ENCODE measurements at places on chromosomes 5 and 9. TPM values are rescaled to one million over a fixed set of nuclear protein-coding genes. Genes with fewer than 3 reads are reported as not detected.
A peak's percentile ranks its signal among the peaks of the same experiment; 100 is the strongest.

GRCh38 chr5:55416306-55416705 is 108.5 kb downstream of the MTREX start:
- no peak overlapping the region for H3K4me3 ChIP-seq
- no peak for DNase-seq
- H3K4me1 ChIP-seq = peaks cover 34% of the 10 kb centered on the region
- H3K27ac ChIP-seq = no peak overlapping the region
- H3K36me3 ChIP-seq = no peaks in the 10 kb centered on the region

DNA sequence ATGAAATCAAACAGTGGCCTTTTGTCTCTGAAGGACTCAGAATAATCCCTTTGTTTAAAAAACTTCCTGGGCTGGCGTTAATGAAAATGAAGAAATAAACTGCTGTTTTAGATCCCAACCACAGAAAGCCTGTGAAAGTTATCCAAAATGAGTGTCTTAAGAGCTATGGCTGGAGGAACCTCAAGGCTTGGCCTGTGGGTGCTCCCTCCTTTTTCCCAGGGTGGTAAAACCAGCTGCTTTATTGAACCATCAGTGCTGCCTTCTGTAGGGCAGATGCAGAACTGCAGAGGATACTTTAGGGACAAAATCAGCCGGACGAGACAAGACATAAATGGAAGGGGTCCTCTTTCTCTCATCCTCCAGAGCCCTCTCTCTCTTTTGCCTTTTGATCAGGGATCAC is 100.9 kb downstream of the SMARCA2 start:
- H3K4me3 ChIP-seq = no peak overlapping the region
- peaks cover 41% of the 10 kb centered on the region for H3K36me3 ChIP-seq
- no peaks in the 10 kb centered on the region for H3K4me1 ChIP-seq
- no peak overlapping the region for H3K27ac ChIP-seq
- DNase-seq = no peak

GRCh38 chr5:73955271-73955846 is 329.4 kb downstream of the ARHGEF28 start:
- DNase-seq = no peak
- no peaks in the 10 kb centered on the region for H3K4me1 ChIP-seq
- no peaks in the 10 kb centered on the region for H3K36me3 ChIP-seq
- H3K4me3 ChIP-seq = no peak overlapping the region
- H3K27ac ChIP-seq = no peak overlapping the region

The EXOSC2 gene
- polyA plus RNA-seq = 9.5 TPM

DNA sequence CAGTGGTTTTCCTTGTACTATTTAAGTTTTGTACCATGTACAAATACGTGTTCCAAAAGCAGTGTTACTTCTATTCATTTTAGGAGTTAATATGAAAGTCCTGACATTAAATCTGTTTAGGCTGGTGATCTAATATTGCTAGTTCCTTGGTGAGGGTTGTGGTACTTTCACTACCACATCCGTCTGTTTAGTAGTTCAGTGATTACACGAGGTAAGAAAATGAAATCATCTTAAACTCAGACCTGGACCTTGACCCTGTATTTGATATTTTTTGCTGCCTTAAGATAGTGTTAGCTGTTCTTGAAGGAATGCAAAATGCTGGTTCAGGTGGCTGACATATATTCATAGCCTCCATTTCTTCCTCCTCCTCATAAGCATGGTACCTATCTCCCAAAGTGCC is 50.3 kb downstream of the MTAP start:
- H3K4me3 ChIP-seq = no peak overlapping the region
- H3K36me3 ChIP-seq = no peaks in the 10 kb centered on the region
- H3K4me1 ChIP-seq = no peaks in the 10 kb centered on the region

DNA sequence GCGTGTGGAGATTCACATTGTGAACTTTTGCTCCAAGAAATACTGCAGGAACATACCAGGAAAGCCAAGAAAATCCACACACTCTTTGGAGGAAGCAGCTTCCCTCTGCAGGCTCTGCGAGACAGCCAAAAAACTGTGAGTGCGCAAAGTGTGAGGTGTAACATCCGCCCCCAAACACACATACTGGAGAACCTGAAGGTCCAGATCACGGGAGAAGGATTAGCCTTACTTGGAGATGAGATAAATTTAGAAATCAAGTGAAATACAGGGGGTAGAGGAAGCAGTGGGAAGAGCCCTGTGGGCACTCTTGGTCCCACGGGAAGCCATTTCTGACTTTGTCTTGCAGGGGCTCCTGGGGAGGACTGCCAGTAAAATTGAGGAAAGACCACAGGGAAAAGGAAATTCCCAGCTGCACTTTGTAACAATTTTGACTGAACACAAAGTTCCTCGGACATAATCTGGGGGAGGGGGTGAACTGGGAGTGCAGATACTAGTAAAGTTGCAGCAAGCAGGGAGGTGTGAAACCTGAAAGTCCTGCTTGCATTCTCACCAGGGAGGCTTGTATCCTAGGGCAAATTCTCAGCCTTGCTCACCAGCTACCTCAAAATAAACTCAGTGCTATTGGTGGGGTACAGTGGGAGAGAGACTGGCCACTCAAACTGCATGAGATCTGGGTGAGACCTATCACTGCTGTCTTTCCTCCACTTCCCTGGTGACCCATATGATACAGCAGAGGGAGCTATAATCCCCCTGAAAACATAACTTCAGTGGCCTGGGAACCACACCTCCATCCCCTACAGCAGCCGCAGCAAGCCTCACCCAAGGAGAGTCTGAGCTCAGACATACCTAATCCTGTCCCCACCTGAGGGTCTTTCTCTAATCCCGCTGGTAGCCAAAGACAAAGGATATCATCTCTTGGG is 109.1 kb downstream of the ALDH1A1 start:
- no peaks in the 10 kb centered on the region for H3K27me3 ChIP-seq
- H3K4me3 ChIP-seq = no peak overlapping the region
- no peaks in the 10 kb centered on the region for H3K36me3 ChIP-seq
- no peaks in the 10 kb centered on the region for H3K4me1 ChIP-seq

DNA sequence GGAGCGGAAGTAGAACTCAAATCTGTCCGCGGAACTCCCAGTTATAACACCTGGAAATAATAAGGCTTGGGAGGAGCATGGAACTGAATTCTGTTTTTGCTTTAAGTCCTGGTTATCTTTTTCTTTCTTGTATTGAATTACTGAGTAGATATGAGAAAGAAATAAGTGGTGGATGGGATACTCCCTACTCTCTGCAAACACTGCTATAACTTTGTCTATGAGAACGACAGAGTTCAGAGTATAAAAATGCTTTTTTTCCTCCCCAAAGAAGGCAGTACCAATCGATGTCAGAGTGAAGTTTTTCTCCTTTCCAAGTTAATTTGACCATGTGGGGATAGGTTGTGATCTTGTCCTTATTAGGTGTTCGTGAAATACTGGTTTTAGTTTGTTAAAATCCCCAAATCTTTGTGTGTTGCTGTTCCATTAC is 1.2 kb downstream of the RIC1 start:
- H3K27ac ChIP-seq = peak overlapping the region; percentile 98
- no peaks in the 10 kb centered on the region for H3K27me3 ChIP-seq
- H3K4me3 ChIP-seq = peak overlapping the region; percentile 89

DNA sequence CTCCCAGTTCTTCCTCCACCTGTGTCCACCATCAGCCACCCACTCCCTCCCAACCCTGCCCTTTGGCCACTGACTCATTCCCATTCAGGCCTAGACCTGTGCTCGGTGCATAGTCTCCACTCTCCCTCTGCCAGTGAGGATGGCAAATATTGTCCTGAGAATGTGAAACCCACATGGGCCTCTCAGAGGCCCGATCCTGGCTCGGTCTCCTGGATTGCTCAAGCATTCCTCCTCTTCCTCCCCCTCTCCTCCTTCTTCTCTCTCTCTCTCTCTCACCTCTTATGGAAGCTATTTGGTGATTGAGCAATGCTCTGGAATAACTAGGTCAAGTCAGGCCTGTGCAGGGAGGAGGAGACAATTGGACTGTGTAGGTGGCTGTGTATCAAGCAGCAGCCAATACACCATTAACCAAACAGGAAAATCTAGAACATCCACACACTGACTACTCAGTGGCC is 99.9 kb downstream of the KLF4 start:
- no peaks in the 10 kb centered on the region for H3K36me3 ChIP-seq
- peak overlapping the region; percentile 49 for H3K27ac ChIP-seq

DNA sequence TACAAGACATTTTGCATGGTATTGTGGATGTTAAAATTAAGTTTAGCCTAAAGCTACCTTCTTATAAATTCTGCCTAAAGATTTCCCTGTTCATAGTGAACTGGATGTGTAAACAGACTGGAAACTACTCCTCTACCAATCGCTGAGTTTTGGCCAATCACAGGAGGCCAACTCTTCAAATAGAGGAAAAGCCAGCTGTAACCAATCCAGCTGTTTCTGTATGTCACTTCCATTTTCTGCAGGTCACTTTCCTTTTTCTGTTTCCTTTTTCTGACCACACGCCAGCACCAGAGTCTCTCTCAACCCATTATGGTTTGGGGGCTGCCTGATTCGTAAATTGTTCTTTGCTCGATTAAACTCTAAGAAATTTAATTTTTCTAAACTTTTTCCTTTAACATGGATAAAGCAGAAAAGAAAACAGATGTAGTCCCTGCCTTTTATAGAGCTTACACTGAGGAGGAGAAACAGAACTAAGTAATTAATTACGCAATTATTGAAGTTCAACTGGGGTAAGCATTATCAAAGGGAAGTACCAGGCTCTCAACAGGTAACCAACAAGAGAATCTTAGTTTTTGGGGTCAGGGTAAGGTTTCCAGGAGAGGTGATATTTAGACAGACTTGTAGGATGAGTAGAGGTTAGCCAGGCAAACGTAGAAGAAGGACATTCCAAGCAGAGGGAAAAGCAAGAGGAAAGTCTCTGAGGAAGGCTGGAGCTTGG is 27.7 kb downstream of the RANBP3L start:
- no peak overlapping the region for H3K4me3 ChIP-seq
- H3K27me3 ChIP-seq = no peaks in the 10 kb centered on the region
- H3K36me3 ChIP-seq = no peaks in the 10 kb centered on the region
- no peak for DNase-seq
- H3K4me1 ChIP-seq = no peaks in the 10 kb centered on the region

The F2R gene
- 1.4 TPM for polyA plus RNA-seq

The DAB2IP gene
- 52.4 TPM for polyA plus RNA-seq

GRCh38 chr5:131684595-131684994 is 49.6 kb upstream of the RAPGEF6 start:
- no peaks in the 10 kb centered on the region for H3K27me3 ChIP-seq
- no peak overlapping the region for H3K27ac ChIP-seq
- no peaks in the 10 kb centered on the region for H3K4me1 ChIP-seq
- DNase-seq = no peak
- no peak overlapping the region for H3K4me3 ChIP-seq
- H3K36me3 ChIP-seq = no peaks in the 10 kb centered on the region

The NMUR2 gene
- not detected for polyA plus RNA-seq

The ACTL7A gene
- not detected for polyA plus RNA-seq

The PCDHA12 gene
- not detected for polyA plus RNA-seq

- no peaks in the 10 kb centered on the region for H3K36me3 ChIP-seq
- no peak overlapping the region for H3K4me3 ChIP-seq
- DNase-seq = peak; percentile 96
- peak overlapping the region; percentile 93 for H3K27ac ChIP-seq
- H3K27me3 ChIP-seq = no peaks in the 10 kb centered on the region
These were observed 37.6 kb downstream of the DUSP1 start for GRCh38 chr5:172733131-172733973.

DNA sequence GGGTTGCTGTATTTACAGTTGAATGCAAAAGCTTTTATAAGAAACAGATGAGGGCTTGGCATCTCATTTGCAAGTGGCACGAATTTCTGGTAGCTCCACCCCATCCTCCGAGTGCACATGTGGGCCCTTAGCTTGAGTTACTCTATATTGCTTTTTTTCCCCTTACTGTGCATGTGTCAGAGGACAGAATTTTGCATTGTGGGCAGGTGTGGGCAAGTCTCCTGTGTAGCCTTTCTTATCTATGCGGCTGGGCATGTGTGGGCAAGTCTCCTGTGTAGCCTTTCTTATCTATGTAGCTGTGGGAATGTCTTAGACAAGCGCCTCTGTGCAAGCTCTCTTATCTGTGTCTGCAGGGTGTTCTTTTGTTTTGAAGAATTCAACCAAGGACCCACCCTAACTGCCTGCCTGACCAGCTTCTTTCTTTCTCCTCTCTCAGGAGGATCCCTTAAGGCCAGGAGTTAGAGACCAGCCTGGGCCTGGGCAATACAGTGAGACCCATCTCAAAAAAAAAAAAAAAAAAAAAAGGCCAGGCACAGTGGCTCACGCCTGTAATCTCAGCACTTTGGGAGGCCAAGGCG is 34.1 kb upstream of the SIL1 start:
- H3K27me3 ChIP-seq = no peaks in the 10 kb centered on the region
- no peak for DNase-seq
- H3K27ac ChIP-seq = no peak overlapping the region
- H3K4me1 ChIP-seq = no peaks in the 10 kb centered on the region

The CBY3 gene
- polyA plus RNA-seq = not detected

DNA sequence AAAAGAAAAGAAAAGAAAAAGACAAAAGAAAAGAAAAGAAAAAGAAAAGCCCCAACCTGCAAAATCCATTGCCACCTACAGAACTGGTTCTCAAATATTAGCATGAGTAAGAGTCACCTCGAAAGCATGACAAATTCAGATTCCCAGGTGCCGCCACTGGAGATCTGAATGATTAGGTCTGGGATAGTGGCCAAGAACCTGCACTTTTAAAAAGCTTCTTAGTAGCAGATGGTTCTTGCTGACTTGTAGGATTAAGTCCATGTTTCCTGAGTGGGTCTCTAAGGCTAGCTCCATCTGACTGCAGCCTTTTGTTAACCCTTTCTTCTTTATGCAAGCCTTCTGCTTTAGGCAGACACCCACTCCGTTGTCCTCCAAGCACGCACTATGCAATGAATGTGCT is 178.5 kb upstream of the CDH18 start:
- H3K27me3 ChIP-seq = no peaks in the 10 kb centered on the region
- H3K4me3 ChIP-seq = no peak overlapping the region
- H3K4me1 ChIP-seq = no peaks in the 10 kb centered on the region
- no peak overlapping the region for H3K27ac ChIP-seq
- DNase-seq = no peak

The COL15A1 gene
- under 0.01 TPM for polyA plus RNA-seq

DNA sequence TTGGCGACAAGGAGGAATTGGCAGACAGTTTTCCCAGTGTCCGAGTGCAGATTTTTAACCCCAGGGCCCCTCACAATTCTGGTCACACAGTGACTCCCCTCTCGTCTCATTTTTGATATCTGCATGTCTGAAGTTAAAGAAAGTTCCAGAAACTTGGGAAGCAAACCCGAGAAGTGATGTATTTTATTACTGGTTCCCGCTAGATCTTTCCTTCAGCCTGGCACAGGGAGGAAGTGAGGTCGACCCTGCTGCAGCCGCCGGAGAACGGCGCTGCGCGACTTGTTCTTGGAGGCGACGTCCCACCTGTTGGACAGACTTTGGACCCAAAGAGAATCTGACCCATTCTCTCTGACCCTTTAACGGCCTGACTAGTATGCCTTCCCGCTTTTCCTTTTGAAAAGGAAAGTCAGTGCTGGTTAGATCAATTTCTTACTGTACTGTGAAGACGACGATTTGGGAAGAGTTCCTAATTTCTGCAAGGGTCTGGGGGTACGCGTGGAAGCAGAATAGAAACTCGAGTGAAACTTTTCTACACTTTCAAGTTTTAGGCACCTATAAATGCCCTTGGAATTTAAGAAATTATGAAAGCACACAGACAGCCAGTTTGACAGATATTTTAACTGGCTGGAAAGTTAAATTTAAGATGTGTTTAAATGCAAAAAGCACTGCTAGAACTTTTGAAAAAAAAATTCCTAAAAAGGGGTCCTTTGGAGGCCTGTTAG is 744 bp downstream of the OTULIN start:
- no peaks in the 10 kb centered on the region for H3K27me3 ChIP-seq
- no peaks in the 10 kb centered on the region for H3K36me3 ChIP-seq
- peaks cover 29% of the 10 kb centered on the region for H3K4me1 ChIP-seq
- peak overlapping the region; percentile 95 for H3K27ac ChIP-seq

The BTNL8 gene
- polyA plus RNA-seq = 16.0 TPM

The DNAJC25 gene
- polyA plus RNA-seq = 1.8 TPM

Measured in sigmoid colon (tissue), 7 donors.